ENCODE measurements at places on chromosomes 3 and 15. TPM values are rescaled to one million over a fixed set of nuclear protein-coding genes. Genes with fewer than 3 reads are reported as not detected.

Gene EOMES
- 14.5 TPM for total RNA-seq

Gene GABRR3
- total RNA-seq: not detected

DNA sequence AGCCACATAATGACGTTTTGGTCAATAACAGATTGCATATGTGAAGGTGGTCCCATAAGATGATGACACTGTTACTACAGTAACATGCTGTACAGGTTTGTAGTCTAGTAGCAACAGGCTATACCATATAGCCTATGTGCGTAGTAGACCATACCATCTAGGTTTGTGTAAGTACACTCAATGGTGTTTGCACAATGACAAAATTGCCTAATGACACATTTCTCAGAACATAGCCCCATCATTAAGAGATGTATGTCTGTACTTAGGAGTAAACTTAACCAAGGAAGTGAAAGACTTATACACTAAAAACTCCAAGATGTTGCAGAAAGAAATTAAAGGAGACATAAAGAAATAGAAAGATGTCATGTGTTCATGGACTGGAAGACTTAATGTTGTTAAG, 66.2 kb downstream of the RPLP1 start:
- no peak for DNase-seq

GRCh38 chr3:68817243-68817642, 115.1 kb downstream of the TAFA4 start:
- DNase-seq: no peak

DNA sequence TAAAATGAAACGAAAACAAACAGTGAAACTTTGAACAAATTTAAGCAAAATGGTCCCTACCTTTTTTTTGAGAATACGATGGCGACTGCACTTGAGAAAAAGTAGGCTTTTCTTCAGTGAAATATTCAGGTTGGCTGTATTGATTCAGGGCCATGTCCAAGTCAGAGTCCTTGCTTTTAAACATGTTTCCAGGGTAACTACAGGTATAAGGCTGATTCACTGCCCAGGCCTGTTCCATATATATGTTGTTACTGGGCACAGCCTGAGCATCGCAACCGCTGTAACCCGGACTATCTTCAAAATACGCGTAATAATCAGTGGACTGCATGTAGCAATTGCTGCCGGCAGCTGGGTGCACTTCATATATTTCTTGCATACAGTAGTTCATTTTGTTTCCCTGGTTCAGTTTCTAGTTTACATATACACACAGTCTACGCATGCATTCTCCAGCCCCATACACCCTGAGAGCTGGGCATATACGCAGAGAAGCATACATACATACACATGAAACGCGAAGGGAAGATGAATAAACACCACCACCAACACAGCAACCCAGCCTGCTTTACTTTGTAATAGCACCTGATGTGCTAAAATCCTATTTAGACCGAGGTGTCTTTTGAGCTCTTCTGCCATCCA, 220.0 kb downstream of the NR1D2 start:
- no peak for DNase-seq

DNA sequence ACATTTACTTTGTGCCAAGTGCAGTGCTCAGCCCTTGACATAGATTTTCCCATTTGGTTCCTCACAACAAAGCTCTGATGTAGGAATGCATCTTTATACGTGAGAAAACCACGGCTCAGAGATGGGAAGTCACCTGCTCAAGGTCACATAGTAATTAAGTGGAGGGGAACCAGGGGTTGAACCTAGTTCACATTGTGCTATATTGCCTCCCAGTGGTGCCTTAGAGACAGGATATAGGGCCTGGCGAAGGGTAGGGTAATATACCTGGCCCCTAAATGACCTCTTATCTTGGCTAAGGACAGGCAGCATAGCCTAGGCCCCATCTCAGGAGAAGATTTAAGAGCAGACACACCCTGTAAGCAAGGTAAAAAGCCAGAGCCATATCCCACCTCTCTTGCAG, 71.5 kb downstream of the FOXP1 start:
- DNase-seq: no peak

DNA sequence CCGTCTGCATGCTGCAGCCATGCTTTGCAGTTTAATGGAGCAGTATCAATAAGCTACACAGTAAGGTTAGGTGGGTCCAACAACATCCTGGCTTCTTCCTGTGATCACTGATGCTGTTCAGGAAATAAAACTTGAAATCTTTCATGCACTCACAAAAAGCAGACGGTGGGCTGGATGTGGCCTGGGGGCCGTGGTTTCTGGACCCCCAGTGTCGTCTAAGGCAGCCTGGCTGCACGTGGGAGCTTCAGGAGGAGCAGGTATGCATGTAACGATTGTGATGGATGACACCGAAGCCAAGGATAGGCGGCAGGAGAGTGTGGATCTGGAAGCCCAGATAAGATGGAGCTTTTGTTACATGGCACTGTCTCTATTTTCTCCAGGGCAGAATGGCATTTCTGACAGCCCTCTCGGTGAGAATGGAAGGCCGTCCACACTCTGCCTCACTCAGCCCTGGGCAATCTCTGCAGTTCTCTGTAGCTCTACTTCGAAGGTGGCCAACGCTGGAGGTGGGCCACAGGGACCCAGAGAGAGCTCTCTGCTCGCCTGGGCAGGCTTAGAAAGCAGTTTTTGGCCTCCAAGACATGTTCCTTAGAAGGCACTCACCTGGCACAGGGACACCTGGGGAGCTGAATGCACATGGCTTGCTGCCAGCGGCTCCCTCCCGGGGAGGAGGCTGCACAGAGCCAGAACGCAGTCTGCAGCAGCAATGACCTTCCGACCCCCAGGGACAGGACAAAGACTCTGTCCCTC, 46.4 kb upstream of the IQSEC1 start:
- DNase-seq: no peak

Gene CACNA2D2
- total RNA-seq: 2.2 TPM

Data from occipital lobe (tissue), 3 donors.